ENCODE measurements at places on chromosomes 4 and X. TPM values are rescaled to one million over a fixed set of nuclear protein-coding genes. Genes with fewer than 3 reads are reported as not detected.
A peak's percentile ranks its signal among the peaks of the same experiment; 100 is the strongest.

GRCh38 chrX:37846558-37846933 is 825 bp downstream of the DYNLT3 start:
- no peak for DNase-seq

The MAGEA9B gene
- not detected for polyA plus RNA-seq

The PCDH18 gene
- polyA plus RNA-seq = 14.7 TPM

DNA sequence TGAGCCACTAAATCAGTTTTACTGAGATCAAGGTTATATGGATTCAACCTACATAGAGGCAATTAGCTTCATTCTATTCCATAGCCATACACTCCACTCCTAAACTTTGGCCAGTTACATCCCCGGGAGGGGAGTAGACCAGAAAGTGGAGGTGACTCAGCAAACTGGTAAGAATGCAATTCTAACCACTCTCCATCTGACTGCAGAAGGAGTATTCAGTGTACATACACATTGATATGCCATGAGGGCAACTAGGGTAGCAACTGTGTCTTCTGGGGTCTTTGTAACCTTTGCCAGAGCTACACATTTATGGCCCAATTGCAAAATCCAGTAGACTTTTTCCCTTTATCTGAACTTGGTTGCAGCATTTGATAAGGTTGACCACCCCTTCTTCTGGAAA is 7.6 kb downstream of the SLC25A43 start:
- no peak for DNase-seq

- peak; percentile 76 for DNase-seq
Measured at GRCh38 chrX:1486749-1487361, 34.1 kb upstream of the ASMTL start.

The KIF4A gene
- 0.38 TPM for polyA plus RNA-seq

GRCh38 chr4:72209600-72209999 is 177.8 kb downstream of the NPFFR2 start:
- no peak for DNase-seq

The TXLNG gene
- 11.2 TPM for polyA plus RNA-seq

DNA sequence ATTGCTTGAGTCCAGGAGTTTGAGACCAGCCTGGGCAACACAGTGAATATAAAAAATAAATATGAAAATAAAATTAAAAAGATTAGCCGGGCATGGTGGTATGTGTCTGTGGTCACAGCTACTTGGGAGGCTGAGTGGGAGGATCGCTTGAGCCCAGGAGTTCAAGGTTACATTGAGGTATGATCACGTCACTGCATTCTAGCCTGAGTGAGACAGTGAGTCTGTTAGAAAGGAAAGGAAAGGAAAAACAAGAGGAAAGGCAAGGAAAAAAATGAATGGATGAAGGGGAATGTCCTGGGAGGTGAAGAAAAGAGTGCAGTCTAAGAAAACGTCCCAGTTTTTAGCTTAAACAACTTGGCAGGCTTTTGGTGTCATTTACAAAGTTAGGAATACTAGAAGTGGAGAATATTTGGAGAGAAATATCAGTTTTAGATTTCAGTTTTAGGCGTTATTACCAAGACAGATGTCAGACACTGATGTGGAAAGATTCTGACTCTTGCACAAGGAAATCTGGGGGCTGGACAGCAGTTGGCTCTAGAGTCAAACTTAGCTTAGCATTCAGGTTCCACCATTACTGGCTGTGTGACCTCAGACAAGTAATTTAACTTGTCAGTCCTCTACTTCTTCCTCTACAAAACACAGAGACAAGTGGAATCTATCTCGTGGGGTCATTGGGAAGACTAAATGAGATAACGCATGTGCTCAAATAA is 139.0 kb downstream of the TSPAN5 start:
- no peak for DNase-seq

- no peak for DNase-seq
Measured at GRCh38 chr4:163806653-163807052, 312.2 kb downstream of the TMA16 start.

Measured in aorta (tissue), 5 donors.